ENCODE measurements at places on chromosomes 4 and X.

- DNase-seq, result no peak
Observed at GRCh38 chr4:138301536-138301935, 59.4 kb upstream of the SLC7A11 start.

DNA sequence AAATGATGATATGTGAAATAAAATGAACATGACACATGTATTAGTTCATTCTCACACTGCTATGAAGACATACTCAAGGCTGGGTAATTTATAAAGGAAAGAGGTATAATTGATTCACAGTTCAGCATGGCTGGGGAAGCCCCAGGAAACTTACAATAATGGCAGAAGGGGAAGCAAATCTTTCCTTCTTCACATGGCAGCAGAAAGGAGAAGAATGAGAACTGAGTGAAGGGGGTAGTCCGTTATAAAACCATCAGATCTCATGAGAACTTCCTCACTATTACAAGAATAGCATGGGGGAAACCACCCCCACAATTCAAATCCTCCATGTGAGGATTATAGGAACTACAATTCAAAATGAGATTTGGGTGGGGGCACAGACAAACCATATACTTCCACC lies 243.9 kb upstream of the GYPA start:
- no peak for DNase-seq

- DNase-seq, result no peak
Observed at GRCh38 chrX:9657590-9658256, 107.9 kb downstream of the GPR143 start.

DNA sequence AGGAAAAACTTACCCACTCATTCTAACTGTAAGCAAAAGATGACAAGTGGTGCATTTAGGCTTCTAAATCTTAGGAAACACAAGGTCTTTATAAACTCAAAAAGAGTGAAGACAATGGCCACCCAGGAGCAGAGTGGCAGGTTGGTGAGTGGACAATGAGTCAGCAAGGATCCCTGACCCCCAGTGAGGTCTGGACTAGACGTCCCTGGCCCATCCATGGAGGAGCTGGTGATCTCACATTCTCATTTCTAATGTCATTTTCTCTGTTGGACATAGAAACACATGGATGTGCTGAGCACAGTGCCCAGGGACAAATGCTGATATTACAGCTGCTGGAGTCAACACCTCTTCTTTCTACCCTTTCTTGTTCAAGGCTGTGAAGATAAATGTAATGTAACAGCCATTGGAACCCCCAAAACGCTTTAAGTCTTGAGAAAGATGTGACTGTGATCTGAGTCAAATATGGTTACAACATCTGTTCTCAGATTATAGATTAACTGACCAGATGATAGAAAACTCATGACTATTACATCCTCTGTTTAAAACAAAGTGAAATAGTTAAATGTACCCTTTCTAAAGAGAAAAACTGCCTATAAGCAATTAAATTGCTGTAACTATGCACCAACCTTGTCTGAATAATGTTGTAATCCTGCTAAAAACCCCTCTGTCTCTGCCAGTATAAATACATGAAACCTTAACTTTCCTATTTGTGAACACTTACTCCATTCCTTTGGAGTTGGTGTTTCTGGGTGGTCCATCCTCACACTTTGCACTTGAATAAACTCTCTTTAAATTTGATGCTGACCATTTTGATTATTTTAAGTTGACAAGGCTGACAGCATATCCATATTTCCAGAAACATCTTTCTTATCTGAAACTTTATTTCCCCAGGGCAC lies 92.7 kb downstream of the USP46 start:
- DNase-seq, result no peak

DNA sequence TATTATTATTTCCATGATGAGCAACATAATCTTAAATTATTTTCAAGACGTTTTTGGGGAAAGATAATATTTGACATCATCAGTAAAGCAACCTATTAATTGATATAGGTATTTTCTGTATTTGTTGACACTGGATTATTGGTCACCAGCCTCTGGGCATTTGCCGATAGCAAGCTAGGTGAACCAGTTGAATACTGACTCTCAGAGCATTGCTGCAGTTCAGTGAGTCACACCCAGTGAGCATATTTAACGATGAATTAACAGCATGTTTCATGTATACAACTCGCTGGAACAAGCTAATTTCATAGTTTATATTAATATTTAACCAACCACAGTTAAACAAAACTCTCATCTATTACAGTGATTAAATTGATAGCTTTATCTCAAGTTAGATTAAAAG lies 1006.0 kb upstream of the DIAPH2 start:
- DNase-seq, result no peak

DNA sequence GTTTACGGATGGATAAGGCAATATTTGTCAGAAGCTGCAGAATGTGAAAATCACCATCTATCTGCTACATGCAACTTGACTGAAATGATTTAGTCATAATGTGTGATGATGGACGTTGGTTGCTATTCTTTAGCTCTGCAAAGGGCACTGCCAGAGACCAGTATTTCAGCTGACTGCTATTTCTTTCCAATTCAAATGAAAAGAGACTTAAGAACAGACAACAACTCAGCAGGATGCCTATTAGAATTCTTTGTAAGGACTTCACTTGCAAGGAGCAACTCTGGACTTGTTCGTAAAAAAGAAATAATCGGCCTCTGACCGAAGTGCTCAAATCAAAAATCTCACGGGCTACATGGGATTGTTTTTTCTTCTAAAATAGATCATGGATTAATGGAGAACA lies 262.7 kb downstream of the DHX15 start:
- no peak for DNase-seq

GRCh38 chr4:153521999-153522801 lies 56.0 kb downstream of the TMEM131L start:
- no peak for DNase-seq

- DNase-seq, result no peak
Observed at GRCh38 chrX:41332005-41332404, 2.0 kb upstream of the DDX3X start.

- no peak for DNase-seq
Observed at GRCh38 chrX:50799531-50799961, 14.4 kb downstream of the SHROOM4 start.

- DNase-seq, result peak; percentile 22
Observed at GRCh38 chr4:24470666-24471485, 113.5 kb downstream of the DHX15 start.

- no peak for DNase-seq
Observed at GRCh38 chr4:10032625-10033024, 11.3 kb upstream of the SLC2A9 start.

GRCh38 chrX:72358313-72358712 lies 52.6 kb upstream of the CITED1 start:
- DNase-seq, result no peak

DNA sequence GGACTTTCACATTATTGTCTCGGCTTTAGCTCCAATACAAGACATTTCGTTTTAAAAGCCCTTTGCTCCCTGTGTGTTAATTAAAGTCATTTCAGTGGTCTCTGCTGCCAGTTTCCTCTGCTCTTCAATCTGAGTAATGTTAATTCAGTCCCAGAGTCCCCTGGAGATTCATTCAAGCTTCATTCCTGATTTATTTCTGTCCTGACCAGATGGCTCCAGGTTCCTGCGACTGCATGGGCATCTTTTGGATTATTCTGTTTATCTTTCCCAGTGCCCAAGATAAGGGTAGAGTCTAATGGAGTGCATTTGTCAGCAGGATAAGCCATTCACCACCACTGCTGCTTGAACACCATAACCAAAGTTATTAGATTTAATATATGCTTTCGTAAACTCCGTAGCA lies 6.1 kb upstream of the PAGE1 start:
- no peak for DNase-seq

- DNase-seq, result no peak
Observed at GRCh38 chr4:7427831-7428260, 6.9 kb downstream of the PSAPL1 start.

DNA sequence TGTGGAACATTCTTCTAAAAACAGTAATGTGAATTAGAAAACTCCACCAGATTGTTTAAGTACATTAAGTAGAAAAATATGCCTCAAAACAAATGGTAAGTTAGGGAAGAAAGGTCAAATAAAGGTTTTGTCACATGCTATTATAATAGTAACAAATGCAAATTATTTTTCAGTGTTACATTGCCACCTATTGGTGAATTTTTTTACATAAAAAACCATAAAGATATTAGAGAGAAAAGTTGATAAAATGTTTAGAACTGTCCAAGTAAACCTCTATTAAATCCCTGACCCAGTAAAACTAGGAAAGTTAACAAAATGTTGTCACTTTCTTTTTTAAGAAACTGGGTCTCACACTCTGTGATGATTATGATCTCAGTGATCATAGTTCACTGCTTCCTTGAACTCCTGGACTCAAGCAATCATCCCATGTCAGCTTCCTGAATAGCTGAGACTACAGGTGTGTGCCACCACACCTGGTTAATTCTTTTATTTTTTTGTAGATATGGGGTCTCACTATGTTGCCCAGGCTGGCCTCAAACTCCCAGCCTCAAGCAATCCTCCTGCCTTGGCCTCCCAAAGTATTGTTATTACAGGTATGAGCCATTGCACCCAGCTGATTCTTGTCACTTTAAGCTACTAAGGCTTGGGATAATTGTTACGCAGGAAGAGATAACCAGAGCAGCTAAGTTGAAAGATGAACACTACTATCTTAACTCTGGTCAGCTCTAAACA lies 157.6 kb downstream of the ATRX start:
- DNase-seq, result no peak

- DNase-seq, result no peak
Observed at GRCh38 chr4:159484864-159485263, 382.0 kb downstream of the RAPGEF2 start.

DNA sequence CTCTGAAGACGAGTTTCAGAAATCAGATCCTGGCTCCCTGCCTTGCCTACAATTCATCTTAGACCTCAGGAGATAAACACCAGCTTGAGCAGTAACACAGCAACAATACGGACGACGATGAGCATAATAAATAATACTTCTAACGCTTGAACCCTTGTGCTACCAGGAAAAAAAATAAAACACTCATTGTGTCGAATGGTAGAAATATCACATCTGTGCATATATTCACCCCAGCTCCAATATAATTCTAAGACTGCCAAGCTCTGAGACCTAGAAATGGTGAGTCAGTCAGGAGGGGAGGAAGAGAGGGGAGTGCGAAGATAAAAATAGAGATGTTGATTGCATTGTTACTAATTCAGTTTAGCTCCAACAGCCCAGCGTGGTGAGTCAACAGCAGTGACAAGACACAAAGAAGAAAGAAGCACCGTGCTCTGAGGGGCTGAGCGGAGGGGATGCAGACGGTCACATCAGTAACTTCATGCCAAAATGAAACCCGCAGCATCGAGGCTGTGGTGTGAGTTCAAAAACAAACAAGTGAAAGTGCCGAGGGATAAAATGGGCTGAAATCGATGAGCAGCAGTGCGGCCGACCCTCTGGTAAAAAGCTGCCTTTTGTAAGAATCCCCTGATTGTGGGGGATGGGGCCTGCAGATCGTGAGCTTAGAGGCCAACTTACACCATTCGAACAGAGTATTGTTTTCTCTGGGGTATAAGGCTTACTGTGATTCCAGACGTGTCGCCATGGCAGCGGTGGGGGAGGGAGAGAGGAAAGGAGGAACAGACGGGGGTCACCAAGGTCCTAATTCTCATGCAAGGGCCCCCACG lies 150.4 kb downstream of the MGST2 start:
- DNase-seq, result no peak

GRCh38 chr4:91598696-91599095 lies 705.1 kb upstream of the GRID2 start:
- DNase-seq, result no peak

GRCh38 chr4:2436301-2436700 lies 17.5 kb downstream of the CFAP99 start:
- DNase-seq, result no peak

DNA sequence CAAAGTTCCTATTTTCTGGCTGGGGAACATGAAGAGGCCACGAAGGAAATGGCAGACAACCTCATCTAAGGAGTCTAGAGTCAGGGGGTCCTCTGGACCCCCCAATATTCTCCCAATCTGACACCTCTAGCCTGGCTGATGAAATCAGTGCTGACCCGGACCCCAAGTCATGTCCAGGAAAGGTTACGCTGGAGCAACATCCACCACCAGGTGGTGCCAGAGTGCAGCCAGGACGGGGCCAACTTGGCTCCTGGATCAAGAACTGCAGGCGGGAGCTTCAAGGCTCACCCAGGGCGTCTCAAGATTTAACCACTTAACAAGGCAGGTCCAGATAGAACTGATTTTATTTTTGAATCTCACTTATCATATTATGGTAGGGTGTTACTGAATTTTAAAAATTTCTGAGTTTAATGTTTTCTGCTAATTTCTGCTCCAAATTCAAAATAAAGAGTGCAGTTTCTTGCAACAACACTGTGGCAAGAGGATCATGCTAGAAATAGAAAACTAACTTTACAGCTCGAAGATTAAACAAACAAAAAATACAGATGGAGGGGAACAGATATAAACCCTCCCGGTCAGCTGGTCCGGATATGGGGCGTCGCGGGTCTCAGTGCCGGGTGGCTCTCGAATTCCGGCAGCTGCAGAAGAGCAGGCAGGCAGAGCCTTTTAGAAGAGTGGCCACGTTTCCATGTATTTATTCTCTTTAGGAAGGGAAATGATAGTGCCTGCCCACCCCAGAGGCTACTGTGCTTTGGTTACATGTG lies 135.5 kb downstream of the AFAP1 start:
- DNase-seq, result peak; percentile 29

DNA sequence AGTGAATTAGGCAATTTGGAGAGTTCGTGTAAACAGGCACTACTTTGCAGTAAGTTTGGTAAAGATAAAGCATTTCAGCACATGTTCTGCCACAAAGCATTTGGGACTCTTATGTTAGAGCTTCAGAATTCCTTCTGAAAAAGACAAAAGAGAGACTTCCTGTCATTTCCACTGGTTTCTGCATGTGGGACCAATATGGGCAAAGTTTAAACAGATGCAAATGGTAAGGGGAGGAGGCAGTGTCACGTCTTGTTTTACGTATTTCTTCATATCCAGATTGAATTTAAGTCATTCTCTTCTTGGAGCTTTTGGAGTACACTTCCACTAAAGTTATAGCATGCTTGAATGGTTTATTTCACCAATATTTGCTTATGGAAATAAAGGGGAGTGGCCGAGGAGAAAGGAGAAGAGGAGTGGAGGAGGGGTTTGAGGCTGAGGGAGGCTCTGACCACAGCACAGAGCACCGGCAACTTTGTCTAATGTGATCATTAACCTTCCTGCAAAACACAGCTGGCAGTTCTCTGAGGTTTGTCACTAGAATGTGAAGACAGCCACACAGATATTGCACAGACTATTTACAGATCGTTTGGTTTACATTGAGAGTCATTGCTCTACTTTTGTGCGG lies at the start of gene APELA:
Gene APELA (plus strand): TSS at position 479 of the 625 bp plus-strand sequence. CDS start 154 bp downstream, outside the sequence.
- DNase-seq, result no peak

GRCh38 chr4:119130365-119131065 lies 5.1 kb upstream of the MYOZ2 start:
- no peak for DNase-seq

DNA sequence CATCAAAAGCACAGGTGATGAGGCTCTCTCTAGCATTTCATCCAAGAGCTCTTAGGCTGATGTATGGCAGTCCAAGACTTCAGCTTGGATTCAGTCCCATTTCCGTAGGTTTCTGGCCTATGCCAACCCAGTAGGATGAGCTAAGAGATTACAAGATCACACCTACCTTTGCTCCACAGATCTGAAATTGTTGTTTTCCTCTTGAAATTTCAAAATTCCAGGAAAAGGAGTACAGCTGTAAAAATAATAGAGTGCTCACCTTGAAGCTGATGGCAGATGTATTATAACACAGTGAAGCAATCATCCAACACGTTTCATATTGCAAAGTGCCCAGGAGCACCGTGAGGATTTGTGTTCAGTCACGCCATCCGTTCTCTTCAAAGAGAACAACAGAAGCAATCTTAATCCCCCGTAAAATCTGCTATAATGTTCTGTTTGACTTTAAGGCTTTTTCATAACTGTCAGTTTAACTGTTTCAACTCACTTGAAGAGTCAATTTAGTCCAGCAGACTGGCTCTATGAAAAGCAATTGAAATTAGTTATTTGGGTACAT lies 137.5 kb downstream of the CPE start:
- no peak for DNase-seq

- no peak for DNase-seq
Observed at GRCh38 chr4:148539387-148539786, 97.2 kb upstream of the NR3C2 start.

All from NCI-H1694 (cell line).